NCI-H187 treated with DMSO at 0.1 percent for 48 hours (cell line): ENCODE measurements at places on chromosomes 2 and 18.

- no peak for DNase-seq
These were observed 305.9 kb upstream of the VWC2L start for GRCh38 chr2:214104967-214105366.

DNA sequence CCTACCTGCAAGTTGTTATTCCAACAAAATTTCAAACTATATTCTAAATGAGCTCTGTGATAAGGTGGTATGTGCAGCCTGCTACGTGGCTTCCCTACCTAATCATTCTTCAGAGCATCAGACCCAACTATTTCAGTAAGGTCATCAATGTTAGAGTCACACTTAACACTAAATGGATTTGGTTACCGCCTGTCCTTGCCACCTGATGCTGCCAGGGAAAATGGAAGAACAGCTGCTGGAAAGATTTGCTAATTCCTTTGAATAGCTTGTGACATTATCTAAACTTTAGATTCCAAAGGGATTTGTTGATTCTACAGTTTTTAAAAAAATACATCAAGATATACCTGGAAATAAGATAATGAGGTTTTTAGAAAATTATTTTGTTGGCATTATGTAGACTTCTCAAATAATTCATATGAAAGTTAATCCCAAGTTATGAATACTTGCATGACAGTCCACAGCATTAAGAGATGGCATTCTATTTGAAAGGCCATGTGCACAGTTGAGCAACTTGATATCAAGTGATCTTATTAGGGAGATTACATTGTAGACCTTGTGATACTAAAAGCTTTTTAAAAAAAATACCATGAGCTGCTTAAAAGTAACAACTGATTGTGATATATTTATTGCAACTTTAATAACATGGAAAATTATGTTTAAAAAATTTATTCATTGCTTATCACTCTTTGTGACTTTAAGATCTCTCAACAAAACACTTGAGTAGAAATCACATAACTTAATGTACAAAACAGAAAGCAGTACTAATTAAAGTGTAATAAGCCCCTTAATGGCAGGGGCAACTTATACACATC lies 98.3 kb upstream of the UGP2 start:
- no peak for DNase-seq

- DNase-seq, result no peak
These were observed 38.2 kb upstream of the ASNSD1 start for GRCh38 chr2:189623049-189623448.

GRCh38 chr2:28393114-28393836 lies 617 bp downstream of the FOSL2 start:
- no peak for DNase-seq

DNA sequence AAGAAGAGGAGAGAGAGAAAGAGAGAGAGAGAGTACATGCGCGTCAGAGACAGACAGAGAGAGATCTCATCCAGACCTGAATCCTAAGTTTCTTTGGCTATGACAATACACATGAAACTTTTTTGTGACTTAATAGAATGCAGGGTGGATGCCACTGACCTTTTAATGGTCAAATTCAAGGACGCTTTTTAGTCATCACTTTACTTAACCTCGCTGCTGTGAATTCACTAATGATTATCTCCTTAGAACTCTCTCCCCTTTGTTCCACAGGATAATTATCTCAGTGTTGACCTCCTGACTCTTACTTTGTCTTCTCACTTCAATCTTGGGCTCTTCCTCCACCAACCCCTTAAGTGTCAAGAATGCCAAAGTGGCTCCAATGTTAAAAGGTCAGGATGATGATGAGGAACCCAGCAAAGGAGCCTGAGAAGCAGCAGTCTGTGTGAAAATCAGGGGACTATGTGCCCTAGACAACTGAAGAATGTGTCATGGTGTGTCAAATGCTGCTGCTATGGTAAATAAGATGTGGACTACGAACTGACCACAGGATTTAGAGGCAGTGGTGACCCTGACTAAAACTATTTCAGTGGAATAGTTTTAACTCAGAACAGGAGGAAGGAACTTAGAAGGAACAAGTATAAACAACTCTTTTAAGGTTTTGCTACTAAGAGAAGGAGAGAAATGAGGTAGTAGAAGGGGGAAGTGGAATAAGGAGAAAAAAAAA lies 382.1 kb downstream of the ZEB2 start:
- DNase-seq, result no peak

DNA sequence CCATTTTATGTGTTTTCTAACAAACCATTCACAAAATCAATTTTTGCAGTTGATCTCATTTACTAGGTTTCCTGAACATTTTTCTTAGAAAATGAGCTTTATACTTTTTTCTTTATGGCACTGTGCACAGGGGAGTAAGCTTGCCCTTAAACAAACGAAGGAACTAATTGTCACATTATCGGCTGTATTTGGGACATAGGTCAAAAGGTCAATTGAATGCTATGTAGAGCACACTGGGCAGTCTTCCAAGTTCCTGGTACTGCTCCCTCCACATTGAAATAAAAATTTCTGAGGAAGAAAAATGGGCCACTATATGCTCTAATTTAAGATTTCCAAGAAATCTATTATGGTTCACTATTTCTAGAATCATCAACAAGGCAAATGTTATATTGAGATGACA lies 93.6 kb upstream of the TMEFF2 start:
- no peak for DNase-seq

DNA sequence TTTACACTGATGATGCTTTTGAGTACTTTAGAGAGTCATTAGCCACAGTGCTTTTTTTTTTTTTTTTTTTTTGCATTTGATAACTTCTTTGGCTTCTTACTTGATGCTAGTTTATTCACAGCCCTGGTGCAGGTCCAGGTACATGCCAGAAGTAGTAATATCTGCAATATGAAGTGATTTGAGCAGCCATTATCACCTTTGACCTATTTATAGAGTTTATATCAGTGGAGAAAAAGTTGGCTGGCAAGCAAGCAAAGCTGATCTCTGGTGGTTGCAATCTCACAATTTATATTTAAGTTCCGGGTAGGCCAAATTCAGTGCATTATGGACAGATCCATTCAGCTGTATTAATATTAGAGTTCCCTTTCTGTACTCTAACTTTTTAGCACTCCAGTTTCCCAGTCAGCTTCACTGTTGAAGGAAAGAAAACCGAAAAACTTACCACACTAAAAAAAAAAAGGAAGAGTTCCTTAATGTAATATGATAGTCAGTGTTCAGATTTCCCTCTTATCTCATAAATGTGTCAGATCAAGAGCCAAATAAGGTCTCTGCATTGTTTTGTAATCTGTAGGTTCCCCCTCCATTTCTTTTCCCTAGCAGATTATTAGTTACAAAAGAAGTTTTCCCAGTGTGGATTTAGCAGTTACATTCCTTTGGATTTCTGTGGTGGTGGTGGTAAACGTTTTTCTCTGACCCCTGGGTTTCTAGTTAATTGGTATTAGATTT lies 78.6 kb downstream of the HAUS1 start:
- no peak for DNase-seq

DNA sequence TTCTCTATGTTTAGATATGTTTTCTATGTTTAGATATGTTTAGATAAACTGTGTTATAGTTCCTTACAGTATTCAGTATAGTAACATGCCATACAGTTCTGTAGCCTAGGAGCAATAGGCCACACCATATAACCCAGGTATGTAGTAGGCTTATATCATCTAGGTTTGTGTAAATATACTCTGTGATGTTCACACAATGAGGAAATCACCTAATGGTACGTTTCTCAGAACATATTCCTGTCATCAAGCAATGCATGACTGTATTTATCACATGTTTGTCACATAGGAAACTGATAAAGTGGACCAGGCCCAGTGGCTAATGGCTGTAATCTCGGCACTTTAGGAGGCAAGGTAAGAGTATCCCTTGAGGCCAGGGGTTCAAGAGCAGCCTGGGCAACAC lies 44.0 kb downstream of the RNF138 start:
- no peak for DNase-seq
